ENCODE measurements at places on chromosomes 2 and 18. TPM values are rescaled to one million over a fixed set of nuclear protein-coding genes. Genes with fewer than 3 reads are reported as not detected.

The ZSWIM2 gene
- total RNA-seq: not detected

The AQP12A gene
- not detected for total RNA-seq

DNA sequence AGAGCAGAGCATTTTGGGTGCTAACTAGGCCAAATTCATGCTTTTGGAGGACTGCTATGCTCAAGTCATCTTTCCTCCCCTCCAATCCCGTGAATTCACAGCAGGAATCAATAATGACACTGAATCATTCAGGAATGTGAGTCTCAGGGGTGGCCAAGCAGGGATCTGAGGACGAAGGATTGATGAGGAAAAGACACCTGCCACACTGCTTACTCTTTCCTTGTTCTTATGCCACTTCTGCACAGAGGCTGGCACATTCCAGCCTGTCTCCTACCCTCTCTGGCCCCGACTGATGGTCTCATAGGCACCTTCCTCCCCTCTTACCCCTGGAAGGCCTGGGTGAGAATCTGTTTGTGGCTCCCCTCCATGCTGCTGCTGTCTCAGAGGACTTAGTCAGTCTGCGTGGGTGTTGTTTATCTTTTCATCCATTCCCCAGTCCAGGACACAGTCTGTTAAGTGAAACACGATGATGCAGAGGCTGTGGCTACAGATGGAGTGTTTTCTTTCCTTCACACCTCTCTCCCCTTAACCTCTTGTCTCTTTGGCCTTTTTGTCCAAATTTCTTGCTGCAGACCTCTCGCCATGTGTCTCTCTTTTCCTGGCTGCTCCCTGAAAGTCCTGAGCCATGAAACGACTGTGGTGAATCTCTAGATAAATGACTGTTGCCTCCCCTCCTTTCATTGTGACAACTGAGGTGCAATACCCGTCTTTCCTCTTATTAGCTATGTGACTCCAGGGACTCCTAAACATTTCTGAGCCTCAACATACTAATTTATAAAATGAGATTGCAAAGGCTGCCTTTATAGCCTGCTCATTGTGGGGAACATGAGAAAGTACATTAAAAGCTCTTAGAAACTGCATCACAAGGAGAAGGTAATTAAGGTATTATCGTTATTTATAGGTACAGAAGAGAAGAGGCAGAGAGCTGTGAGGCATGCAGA is 86.9 kb downstream of the RDH14 start:
- DNase-seq: no peak

DNA sequence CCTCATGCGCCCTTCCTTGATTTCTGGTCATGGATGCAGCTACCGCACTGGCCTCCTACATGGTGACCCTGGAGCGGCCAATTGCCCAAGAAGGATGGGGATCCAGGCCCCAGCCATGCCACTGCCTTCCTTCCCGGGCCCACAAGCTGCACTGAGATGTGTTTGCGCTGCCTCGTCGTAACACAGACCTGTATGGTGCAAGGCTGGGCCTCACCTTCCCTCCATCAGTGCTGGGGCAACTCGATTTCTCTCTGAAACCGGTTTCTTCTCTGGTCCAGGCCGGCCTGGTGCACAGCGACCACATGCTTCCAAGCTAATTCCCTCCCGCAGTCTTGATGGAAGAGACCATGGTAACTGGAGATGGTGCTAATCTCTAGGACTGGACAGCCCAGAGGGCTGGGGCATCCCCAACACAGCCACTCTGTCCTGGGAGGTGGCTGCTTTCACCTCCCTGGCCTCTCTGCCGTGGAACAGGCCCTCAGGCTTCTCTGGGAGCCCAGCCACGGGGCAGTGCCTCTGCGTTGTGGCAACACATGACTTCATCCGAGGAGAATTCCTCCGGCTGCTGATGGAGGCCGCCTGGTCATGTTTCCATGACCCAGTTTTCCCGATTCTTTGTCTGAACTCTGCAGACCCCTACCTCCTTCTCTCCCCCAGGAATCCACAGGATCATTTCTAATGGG is 184.2 kb downstream of the GLI2 start:
- DNase-seq: no peak

DNA sequence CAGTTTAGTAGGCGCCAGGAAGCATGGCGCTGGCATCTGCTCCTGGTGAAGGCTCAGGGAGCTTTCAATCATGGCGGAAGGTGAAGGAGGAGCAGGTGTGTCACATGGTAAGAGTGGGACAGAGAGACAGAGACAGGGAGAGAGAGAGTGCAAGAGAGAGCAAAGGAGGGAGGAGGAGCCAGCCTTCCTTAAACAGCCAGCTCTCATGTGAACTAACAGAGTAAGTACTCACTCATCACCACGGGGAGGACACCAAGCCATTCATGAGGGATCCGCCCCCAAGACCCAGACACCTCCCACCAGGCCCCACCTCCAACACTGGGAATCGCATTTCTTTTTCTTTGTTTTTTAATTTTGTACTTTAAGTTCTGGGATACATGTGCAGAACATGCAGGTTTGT is 40.8 kb upstream of the CLASP1 start:
- no peak for DNase-seq

DNA sequence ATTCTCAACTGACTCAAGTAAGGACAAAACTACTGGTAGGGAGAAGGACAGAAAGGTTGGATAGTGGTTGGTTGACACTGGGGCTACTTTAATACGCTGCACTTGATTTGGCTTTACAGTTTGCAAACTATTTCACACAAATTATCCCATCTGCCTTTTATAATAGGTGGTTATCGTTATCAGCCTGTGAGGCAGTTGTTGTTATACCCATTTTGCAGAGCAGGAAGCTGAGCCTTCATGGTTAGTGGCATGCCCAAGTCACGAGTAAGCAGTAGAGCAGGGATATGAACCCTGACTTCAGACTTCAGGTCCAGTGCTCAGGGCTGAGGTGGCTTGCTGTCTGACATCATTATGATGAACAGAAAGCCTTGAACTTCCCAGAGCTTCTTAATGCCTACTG is 5.3 kb downstream of the CTIF start:
- DNase-seq: no peak

Measured in H1 (cell line).